Nucleus accumbens (tissue), 56 donors: ENCODE measurements at places on chromosomes 1 and 21.

DNA sequence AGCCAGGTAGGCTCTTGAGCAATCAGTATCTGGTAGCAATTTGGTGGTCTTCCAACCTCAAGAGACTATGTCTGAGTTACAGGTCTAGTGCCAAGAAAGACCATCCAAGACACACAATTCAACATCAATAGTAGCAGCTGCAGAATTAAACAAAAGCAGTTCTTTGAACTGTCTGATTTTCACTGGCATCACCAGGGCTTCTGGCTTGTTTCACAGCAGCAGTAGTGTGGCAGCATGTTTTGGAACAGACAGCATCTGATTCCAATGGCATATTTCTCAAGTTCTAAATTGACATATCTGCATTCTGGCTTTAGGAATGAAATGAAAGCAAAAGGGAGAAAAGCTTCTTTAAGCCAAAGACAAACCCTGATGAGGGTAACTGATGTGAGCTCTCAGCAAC is 334.7 kb upstream of the PRMT6 start:
- DNase-seq: no peak

DNA sequence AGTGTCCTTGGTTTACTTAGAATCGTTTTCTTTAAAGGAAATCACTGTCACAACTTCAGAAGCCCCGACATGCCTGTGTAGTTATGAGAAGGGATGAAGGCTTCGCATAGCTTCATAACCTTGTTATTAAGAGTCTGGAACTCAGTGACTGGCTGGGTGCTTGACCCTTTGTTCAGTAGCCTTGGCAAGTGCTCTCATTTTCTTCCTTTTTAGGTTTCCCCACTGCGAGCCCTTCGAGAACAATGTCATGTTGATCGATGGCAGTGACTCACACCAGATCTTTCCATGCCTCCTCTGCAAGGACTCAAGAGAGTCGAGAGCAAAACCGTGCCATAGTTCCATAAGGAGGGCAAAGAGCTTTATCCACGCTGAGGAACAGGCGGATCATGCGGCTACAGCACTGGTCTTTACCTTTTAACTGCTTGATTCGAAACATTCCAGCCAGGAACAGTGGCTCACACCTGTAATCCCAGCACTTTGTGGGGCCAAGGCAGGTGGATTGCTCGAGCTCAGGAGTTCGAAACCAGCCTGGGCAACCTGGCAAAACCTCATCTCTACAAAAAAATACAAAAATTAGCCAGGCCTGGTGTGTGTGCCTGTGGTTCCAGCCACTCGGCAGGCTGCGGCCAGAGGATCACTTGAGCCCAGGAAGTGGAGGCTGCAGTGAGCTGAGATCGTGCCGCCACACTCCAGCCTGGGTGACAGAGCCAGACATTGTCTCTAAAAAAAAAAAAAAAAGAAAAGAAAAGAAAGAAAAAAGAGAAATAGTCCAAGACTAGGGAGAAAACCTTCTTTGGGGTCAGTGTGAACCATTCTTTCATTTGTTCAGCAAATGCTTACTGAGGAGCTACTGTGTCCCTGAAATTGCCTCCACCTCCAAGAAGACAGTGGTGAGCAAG is 95.4 kb upstream of the ERRFI1 start:
- DNase-seq: no peak

- no peak for DNase-seq
These were observed 5.5 kb upstream of the CD1A start for GRCh38 chr1:158248771-158249170.

- DNase-seq: no peak
These were observed 247.6 kb downstream of the MRPL39 start for GRCh38 chr21:25359724-25360123.

DNA sequence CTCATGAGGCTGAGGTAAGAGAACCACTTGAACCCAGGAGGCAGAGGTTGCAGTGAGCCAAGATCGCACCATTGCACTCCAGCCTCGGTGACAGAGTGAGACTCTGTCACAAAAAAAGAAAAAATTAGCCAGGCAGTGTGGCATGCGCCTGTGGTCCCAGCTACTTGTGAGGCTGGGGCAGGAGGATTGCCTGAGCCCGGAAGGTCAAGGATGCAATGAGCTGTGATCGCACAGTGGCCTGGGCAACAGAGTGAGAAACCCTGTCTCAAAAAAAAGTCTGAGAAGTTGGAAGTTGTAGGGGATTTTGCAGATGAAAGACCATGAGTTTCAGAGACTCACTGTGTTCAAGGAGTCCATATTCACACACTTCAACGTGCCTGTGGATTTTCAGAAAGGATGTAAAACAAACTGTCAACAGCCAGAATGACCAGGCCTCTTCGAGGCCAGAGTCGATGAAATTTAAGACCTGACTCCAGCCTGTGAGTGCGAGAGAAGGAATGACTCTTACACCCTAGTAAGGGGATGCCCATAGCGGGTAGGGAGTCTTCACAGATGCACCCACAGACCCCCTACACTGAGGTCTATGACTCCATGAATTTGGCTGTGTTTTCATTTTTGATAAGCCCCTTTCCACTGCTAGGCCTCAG is 2.2 kb downstream of the S100A13 start:
- no peak for DNase-seq

DNA sequence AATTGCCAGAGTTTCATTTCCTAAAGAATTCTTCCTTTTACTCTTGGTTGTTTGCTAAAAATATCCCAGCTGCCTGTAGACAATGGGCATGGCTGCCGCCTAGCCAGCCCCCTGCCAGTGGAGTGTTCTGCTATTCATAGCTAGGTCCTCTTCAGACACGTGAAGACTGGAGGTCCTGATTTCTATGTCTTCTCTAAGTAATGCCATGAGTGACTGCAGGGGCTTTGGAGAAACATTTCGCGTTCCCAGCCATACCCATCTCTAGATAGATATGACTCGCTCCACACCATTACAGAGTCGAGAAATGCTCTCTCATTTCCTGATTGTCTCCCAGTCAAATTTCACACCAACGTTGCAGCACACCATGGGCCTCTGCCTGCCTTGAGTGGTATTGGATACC is 99.5 kb upstream of the BACE2 start:
- DNase-seq: no peak

GRCh38 chr1:229251185-229251584 is 19.7 kb upstream of the RAB4A start:
- DNase-seq: no peak
